ENCODE measurements at places on chromosomes 6 and 20.

GRCh38 chr20:35215066-35215956 lies 11.2 kb upstream of the MMP24 start:
- no peaks in the 10 kb centered on the region for H3K36me3 ChIP-seq
- no peaks in the 10 kb centered on the region for H3K4me1 ChIP-seq
- no peak overlapping the region for H3K4me3 ChIP-seq

GRCh38 chr6:137157601-137158000 lies 15.8 kb downstream of the IL22RA2 start:
- no peak for DNase-seq
- H3K4me1 ChIP-seq: peaks cover 21% of the 10 kb centered on the region
- H3K27ac ChIP-seq: no peak overlapping the region
- H3K36me3 ChIP-seq: no peaks in the 10 kb centered on the region

- H3K36me3 ChIP-seq: no peaks in the 10 kb centered on the region
- no peak overlapping the region for H3K27ac ChIP-seq
- no peaks in the 10 kb centered on the region for H3K4me1 ChIP-seq
- H3K27me3 ChIP-seq: no peaks in the 10 kb centered on the region
Observed at GRCh38 chr20:14114065-14114704, 118.9 kb downstream of the MACROD2 start.

GRCh38 chr6:104829183-104829958 lies 30.3 kb downstream of the HACE1 start:
- H3K36me3 ChIP-seq: peaks cover 4% of the 10 kb centered on the region
- H3K4me1 ChIP-seq: no peaks in the 10 kb centered on the region
- DNase-seq: no peak
- H3K27ac ChIP-seq: no peak overlapping the region
- no peaks in the 10 kb centered on the region for H3K27me3 ChIP-seq
- no peak overlapping the region for H3K4me3 ChIP-seq

DNA sequence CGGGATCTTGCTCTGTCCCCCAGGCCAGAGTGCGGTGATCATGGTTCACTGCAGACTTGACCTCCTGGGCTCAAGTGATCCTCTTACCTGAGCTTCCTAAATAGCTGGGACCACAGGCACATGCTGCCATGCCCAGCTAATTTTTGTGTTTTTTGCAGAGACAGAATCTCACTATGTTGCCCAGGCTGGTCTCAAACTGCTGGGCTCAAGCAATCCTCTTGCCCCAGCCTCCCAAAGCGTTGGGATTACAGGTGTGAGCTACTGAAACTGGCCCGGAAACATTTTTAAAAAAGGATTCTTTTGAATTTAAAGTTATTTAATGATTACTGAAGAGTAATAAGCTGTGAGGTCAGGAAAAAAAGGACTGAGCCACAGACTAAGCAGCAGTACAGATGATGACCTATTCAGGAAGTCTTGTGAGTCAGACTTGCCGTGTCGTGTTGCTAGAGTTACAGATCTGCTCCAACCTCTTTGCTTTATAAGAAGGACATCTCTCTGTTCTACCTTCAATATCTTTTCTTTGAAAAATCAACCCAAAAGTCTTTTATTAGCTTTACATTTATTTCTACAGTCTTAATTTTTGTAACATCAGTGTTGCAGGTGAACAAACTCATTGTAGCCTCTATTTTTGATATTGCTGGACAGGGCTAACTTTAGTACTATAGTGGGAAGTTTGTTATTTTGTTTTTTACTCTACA lies 108.7 kb downstream of the NCOA3 start:
- no peaks in the 10 kb centered on the region for H3K27me3 ChIP-seq
- H3K4me1 ChIP-seq: peaks cover 91% of the 10 kb centered on the region
- peak overlapping the region; percentile 91 for H3K27ac ChIP-seq
- H3K4me3 ChIP-seq: peak overlapping the region; percentile 58

- peaks cover 3% of the 10 kb centered on the region for H3K36me3 ChIP-seq
- H3K4me3 ChIP-seq: no peak overlapping the region
- no peak overlapping the region for H3K27ac ChIP-seq
- peaks cover under 1% of the 10 kb centered on the region for H3K4me1 ChIP-seq
- no peaks in the 10 kb centered on the region for H3K27me3 ChIP-seq
- DNase-seq: no peak
Observed at GRCh38 chr6:5191722-5192121, 69.0 kb downstream of the LYRM4 start.

DNA sequence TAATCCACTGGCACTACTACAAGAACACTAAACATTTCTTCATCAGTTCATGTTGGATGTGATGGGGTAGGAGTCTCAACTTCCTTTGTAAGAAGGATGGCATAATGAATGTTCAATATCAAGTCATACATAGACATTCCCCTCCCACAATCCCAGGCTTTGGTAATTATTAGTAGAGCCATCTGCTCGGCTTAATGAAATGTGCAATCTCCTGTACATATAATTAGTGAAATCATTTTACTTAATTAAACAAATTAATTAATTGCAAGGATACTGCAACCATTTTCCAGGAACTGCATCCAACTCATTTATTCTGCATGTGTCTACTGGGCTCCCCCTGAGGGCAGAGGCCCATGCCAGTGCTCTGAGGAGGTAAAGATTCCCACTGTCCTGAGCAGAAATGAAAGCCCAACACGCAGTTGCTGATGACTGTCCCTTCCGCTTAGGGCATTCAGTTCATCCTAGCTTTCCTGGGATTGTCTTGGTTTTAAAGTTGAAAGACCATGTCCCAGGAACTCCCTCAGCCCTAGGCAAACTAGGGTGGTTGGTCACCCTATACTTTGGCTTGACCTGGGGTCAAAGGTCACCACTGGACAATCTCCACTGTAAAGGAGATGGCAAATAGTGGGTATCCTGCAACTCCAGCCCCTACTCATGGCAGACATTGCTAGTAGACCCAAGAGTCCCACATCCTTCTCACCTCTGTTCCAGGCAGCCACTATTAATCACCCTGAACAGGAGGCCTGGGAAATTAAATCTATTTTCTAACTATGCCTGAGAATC lies 109.8 kb downstream of the TRERF1 start:
- peak overlapping the region; percentile 25 for H3K27ac ChIP-seq
- H3K4me3 ChIP-seq: no peak overlapping the region
- H3K36me3 ChIP-seq: peaks cover 26% of the 10 kb centered on the region

DNA sequence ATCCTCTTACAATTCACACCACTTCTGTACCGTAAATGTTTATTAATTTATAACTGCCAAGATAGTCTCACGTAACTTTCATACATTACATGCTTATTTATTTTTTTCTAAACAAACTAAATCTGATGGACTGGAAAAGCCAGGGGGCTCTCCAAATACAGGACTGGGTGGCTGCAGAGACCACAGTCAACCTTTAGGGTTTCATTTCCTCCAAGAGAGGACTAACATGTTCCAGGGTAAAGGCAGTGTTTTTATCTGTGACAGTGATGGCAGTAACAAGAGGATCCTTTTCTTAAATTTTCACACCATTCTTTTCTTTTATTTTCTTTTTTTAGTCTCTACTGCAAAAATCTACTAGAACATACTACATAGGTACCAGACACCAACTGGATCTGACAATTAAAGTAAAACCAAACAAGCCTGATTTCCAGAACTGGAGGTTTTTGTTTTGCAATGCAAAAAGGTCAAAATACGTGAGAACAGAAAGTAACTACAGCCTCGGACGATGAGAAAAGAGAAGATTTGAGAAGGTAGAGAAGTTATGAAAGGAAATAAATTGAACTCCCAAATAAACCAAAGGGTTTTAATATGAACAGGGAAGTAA lies 1.2 kb downstream of the LMBRD1 start:
- H3K27me3 ChIP-seq: no peaks in the 10 kb centered on the region
- H3K4me1 ChIP-seq: peaks cover 49% of the 10 kb centered on the region
- H3K27ac ChIP-seq: peak overlapping the region; percentile 82
- H3K36me3 ChIP-seq: peaks cover 6% of the 10 kb centered on the region

DNA sequence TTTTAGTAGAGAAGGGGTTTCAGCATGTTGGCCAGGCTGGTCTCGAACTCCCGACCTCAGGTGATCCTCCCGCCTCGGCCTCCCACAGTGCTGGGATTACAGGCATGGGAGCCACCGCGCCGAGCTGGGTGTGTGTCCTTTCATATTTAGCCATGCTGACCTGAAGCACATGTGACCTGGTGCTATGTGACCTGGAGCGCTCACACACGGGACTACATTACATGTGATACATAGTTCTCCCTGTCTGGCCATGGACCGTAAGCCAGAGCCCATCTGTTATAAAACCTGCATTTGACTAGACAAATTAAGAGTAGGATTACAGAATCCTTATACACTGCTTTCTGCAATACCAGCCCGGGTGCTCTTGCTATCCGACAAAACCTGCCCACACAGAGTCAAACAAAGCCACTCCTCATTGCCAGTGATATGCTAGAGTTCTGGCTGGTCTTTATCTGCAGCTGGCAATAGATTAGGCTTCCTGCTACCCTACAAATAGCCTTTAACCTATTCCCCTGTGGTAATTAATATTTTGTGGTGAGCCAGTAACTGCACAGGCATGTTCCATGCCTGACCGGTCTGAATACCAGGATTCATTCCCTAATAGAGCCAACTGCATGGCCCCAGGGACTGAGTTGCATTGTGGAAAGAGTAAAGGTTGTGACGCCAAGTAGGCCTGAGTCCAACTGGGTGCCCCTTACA lies 26.3 kb upstream of the FAM50B start:
- DNase-seq: no peak
- H3K4me1 ChIP-seq: no peaks in the 10 kb centered on the region
- H3K27ac ChIP-seq: no peak overlapping the region
- H3K36me3 ChIP-seq: no peaks in the 10 kb centered on the region
- no peaks in the 10 kb centered on the region for H3K27me3 ChIP-seq

DNA sequence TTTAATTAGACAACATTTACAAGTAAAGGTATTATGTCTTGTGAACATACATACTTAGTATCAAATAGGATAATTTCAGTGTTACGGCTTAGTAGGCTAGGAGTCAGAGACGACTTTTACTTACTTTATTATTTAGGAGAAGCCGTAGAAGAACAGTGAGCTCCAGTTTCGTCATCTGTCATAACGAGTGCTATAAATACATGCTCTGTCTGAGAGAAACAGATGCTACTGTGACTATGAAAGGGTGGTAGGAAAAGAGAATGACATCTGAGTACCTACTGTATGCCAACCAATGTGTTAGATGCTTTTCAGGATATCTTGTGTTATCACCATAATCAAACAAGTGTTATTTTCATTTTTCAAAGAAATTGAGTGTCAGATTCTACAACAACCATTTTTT lies 119.0 kb downstream of the EYA4 start:
- no peak overlapping the region for H3K27ac ChIP-seq
- H3K4me3 ChIP-seq: no peak overlapping the region
- DNase-seq: no peak
- H3K36me3 ChIP-seq: no peaks in the 10 kb centered on the region
- H3K4me1 ChIP-seq: no peaks in the 10 kb centered on the region

GRCh38 chr6:163341224-163342061 lies 73.1 kb upstream of the QKI start:
- no peak overlapping the region for H3K4me3 ChIP-seq
- H3K27ac ChIP-seq: no peak overlapping the region
- DNase-seq: no peak
- H3K4me1 ChIP-seq: no peaks in the 10 kb centered on the region
- H3K27me3 ChIP-seq: peaks cover 4% of the 10 kb centered on the region
- H3K36me3 ChIP-seq: no peaks in the 10 kb centered on the region

- no peak overlapping the region for H3K4me3 ChIP-seq
- no peaks in the 10 kb centered on the region for H3K36me3 ChIP-seq
- no peaks in the 10 kb centered on the region for H3K4me1 ChIP-seq
- no peaks in the 10 kb centered on the region for H3K27me3 ChIP-seq
- no peak for DNase-seq
Observed at GRCh38 chr20:62208061-62208794, 11.8 kb downstream of the HRH3 start.

DNA sequence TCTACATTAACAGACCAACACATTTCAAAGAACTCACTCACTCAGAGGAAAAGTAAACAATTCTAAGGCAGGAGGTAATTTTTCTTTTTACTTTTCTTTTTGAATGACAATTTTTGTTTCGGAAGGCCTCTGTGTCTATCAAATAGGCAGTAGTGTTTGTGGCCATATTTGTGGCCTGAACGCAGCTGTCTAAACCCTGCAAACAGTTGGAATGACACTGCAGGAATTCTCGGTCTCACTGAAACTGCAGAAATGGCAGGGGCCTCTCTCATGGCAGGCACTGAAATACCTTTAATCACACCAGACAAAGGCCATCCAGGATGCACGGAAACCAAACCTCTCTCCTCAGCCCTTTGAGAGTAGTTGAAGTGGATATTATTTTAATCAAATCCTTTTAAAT lies 30.4 kb downstream of the FYN start:
- H3K4me1 ChIP-seq: no peaks in the 10 kb centered on the region
- H3K36me3 ChIP-seq: peaks cover 21% of the 10 kb centered on the region
- DNase-seq: no peak
- H3K4me3 ChIP-seq: no peak overlapping the region
